ENCODE measurements at places on chromosomes 11 and 22. TPM values are rescaled to one million over a fixed set of nuclear protein-coding genes. Genes with fewer than 3 reads are reported as not detected.

Gene PPARA
- total RNA-seq = 13.3 TPM

Gene CRYAB
- not detected for total RNA-seq

Gene FXYD6
- 0.61 TPM for total RNA-seq

Gene TREH
- total RNA-seq = not detected

Gene TRIM21
- total RNA-seq = 40.3 TPM

Gene MMP11
- total RNA-seq = 1.0 TPM

Gene CDKN1C
- total RNA-seq = 0.41 TPM

Gene MMP12
- not detected for total RNA-seq

Gene SLC22A9
- total RNA-seq = not detected

Gene KRTAP5-9
- total RNA-seq = 0.27 TPM

Gene SNRPD3
- 131 TPM for total RNA-seq

Gene ZP1
- total RNA-seq = not detected

Gene C11orf87
- not detected for total RNA-seq

Data from activated CD4-positive, alpha-beta memory T cell treated with anti-CD3 and anti-CD28 coated beads for 36 hours (primary cell).